Aorta (tissue), 5 donors: ENCODE measurements at places on chromosomes 2 and 18. TPM values are rescaled to one million over a fixed set of nuclear protein-coding genes. Genes with fewer than 3 reads are reported as not detected.
A peak's percentile ranks its signal among the peaks of the same experiment; 100 is the strongest.

NTSR2 gene
- not detected for total RNA-seq

- no peak for DNase-seq
Observed at GRCh38 chr18:71837547-71837946, 706.6 kb downstream of the CBLN2 start.

TRABD2A gene
- total RNA-seq = 2.2 TPM

GRCh38 chr18:13680612-13681011 is 45.7 kb downstream of the FAM210A start:
- DNase-seq = no peak

CRYBA2 gene
- total RNA-seq = not detected

DNA sequence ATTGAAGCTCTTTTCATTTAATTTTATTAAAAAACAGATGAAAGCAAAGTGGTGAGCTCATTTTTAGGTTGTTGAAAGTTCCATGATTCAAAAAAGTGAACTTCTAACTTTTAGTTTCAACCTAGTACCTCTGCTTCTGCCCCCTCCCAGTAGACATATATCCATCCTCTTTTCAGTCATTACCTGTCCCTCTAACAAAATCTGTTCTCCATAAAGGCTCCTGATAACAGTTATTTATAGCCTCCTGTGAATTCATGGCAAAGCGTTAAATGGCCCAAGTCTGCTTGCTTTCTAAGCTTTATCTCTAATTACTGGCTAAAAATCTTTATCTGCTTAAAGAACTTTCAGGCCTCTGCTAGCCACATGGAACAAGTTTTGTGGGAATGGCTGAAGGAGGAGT is 148.1 kb downstream of the TTC27 start:
- DNase-seq = no peak

- peak; percentile 76 for DNase-seq
Observed at GRCh38 chr18:79410731-79411613, 15.2 kb downstream of the NFATC1 start.

DNA sequence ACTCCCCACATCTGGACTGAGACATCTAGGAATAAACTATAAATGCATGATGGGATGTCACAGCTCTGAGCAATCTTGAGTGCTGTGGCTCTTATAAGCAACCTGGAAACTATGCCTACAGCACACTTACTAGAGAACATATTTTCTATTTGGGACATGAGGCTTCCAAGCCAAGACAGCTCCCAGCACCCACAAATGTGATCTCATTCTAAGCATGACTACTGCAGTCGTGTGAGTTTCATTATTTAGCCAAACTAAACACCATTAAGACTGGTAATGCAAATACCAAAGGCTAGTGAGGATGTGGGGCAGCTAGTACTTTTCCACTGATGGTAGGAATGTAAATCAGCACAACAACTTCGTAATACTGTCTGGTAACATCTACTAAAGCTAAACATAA is 72.5 kb downstream of the RTTN start:
- no peak for DNase-seq

GRCh38 chr2:69131983-69132675 is 119.2 kb downstream of the ANTXR1 start:
- no peak for DNase-seq

GRCh38 chr2:205139822-205140463 is 542.4 kb upstream of the NRP2 start:
- DNase-seq = no peak

DNA sequence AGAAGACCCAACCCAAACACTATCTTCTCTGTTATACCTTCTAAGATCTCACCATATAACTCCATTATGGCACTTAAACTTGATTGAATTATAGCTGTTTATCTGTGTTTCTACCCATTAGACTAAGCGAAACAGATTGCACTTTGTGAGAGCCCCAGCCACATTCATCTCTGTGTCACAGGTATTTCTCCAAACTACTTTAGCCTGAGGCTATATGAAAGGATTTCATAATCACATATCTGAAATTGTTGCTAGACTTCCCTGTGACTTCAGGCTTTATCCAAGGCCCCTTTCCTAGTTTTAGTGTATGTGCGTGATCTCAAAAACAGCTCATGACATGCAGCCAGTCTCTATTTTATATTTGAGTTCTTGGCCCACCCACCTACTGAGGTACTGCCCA is 745.0 kb upstream of the ACVR2A start:
- no peak for DNase-seq

CKAP2L gene
- 0.65 TPM for total RNA-seq

GRCh38 chr18:1090758-1091157 is 186.1 kb downstream of the ADCYAP1 start:
- DNase-seq = no peak

DNA sequence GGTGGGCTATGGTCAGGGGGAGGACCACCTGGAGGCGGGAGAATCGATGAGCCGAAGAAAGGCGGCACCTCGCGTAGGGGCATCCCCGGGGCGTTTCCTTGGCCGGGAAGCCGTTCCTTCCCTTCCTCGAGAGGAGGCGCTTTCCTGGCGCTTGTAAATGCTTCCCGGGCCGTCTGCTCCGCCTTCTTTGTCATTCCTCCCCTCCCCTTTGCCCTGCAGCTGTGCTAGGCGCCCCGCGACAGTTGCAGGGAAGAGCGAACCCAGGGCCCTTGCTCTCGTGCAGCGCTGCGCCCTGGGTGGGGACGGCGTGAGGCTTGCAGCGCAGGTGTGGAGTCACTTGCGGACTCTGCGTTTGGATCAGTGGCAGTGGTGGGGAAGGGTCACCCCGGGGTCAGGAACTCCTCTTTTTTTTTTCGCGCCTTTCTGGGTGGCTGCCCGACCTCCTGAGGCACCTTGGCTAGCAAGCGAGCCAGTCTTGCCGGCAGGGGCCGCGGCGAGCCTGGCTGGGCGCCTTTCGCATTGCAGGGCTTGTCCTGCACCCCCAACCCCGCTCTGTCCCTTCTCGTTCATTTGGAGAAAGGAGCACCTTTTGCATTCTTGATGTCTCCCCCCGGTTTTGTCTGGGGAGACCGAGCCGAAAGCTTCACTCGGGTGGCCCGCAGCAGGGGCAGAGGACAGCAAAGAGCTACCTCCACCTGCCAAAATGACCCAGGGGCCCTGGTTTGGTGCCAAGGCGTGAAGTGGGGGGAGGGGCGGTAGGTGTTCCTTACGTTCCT is 858 bp downstream of the KCNS3 start:
- DNase-seq = peak; percentile 88
